ENCODE measurements at places on chromosomes 1 and 21.

DNA sequence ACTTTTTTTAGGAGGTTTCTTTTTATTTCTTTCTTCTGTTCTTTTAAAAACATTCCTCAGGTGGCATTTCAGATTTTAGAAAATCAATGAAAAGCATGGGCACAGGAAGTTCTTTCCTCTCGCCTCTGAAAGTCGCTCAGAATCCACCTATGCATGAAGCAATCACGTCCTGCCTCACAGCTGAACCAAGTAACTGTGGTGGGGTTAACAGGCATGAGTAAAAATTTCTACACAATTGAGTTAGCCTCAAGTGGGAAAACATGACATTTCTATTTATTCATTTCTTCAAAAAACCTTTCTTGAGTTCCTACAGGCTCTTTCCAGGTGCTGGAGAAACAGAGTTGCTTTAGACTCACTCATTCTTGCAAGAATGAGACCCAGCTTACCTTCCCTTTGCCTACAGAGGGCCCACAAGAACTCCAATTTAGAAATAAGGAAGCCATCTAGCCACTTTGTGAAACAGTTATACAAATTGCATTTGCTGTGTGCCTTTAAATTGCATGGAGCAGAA is 508.9 kb upstream of the PKN2 start:
- DNase-seq = no peak

DNA sequence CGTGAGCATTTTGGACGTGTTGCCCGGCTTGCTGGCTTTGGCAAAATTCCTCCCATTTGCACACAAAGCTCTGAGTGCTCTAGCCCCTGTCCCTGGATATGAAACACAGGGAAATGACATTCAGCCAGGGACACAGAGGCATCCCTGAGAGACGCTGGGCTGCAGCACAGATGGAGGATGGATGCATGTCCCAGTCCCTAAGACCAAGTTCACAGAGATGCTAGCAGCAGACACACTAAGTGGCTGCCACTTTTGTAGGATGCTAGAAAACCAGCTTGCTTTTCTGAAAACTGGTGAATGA is 12.5 kb downstream of the ACTRT2 start:
- DNase-seq = no peak

DNA sequence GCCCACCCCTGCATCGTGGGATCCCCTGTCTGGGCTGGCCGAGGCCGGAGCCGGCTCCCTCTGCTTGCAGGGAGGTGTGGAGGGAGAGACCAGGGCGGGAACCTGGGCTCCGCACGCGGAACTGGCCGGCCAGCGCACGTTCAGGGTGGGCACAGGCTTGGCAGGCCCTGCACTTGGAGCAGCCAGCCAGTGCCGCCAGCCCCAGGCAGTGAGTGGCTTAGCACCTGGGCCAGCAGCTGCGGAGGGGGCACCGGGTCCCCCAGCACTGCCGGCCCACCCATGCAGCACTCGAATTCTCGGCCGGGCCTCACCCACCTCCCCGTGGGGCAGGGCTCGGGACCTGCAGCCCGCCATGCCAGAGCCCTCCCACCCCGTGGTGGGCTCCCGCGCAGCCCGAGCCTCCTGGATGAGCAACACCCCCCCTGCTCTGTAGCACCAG is 422.6 kb downstream of the AMY1C start:
- no peak for DNase-seq

DNA sequence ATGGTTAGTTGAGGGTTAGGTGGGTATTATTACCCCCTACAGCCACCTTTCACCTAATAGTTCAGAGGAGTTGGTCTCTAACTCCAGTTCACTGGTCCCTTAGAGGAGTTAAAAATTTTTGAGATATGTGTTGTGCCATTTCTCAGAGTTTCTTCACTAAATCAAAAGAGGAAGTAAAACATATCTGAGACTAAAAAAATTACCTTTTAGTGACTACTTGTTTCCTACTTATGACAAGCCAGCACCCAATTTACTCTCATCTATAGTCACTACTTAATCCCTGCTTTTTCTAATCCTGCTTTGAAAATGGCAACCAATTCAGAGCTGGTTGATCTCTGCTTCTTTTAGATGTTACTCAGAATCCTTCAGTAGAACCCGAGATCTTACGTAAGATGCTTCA is 1316.8 kb upstream of the B3GALT2 start:
- DNase-seq = no peak

GRCh38 chr1:56788588-56788987 is 30.6 kb downstream of the FYB2 start:
- DNase-seq = no peak

DNA sequence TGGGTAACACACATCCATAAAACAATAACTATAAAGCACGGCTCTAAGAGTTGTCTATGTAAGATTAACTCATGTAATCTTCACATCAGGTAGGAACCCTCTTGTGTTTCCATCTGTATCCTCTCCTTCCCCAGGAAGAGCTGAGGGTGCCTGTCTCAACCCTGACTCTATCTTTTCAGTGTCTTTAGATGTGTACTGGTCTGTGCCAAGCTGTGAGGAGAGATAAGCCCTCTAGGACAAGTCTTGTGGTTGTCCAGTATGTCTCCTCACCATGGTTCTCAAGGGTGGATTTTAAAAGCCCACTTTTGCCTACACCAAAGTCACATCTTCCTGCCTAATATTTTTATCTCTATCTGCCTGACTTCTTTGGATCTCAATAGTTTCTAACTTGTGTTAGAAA is 300.1 kb downstream of the KCNT2 start:
- DNase-seq = no peak

- DNase-seq = no peak
Observed at GRCh38 chr1:71698186-71698585, 584.2 kb downstream of the NEGR1 start.

DNA sequence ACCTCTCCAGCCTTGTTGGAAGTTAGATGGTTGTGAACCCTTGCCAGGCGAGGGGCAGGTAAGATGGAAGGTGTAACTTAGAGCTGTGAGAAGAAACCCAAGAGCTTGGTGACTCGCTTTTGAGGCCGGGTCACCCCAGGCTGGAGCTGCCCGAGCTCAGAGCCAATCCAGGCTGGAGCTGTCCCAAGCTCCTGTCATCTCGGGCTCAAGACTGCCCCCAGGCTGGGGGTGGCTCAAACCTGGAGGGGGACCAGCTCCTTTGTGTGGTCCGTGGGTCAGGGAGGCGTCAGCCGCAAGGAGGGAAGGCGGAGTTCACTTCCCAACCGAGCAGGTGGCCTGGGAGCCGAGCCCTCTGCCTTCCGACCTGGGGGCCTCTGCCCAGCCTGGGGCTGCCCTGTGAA is 2.0 kb downstream of the HUNK start:
- no peak for DNase-seq

GRCh38 chr1:230737622-230738262 is 9.4 kb upstream of the CAPN9 start:
- no peak for DNase-seq

- DNase-seq = no peak
Observed at GRCh38 chr21:37446552-37446951, 80.0 kb downstream of the DYRK1A start.

DNA sequence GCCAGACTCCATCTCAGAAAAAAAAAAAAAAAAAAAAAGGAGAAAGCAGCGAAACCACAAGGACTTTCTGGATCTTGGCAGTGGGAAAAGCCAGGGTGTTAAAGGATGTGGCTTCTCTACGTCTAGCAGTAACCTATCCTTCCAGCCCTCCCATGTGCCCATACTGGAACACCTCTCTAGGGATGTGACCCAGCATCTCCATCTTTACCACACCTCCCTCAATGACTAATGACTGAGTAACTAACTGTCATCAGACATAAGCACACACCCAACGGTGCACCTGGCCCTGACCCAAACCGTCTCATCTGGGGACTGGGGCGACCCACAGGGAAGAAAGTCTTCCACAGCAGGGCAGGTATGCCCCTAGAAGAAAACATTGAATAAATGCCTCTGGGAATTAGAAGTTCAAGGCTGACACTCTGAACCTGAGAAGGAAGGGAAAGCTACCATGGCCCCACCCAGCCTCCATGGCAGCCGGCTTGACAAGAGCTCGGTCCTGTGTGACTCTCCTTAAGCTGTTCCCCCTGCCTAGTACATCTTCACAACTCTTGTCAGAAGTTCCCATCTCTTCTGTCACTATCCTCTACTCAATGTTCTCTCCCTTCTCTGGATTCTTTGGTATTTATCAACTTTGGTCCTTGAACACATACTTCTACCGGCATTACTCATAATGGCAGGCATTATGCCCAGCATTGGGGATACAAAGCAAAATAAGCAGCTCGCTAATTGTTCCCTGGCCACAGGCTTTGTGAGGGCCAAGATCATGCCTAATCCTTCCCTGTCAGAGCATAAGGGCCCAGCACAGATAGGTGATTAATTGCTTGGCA is 14.8 kb upstream of the PAQR6 start:
- peak; percentile 58 for DNase-seq

DNA sequence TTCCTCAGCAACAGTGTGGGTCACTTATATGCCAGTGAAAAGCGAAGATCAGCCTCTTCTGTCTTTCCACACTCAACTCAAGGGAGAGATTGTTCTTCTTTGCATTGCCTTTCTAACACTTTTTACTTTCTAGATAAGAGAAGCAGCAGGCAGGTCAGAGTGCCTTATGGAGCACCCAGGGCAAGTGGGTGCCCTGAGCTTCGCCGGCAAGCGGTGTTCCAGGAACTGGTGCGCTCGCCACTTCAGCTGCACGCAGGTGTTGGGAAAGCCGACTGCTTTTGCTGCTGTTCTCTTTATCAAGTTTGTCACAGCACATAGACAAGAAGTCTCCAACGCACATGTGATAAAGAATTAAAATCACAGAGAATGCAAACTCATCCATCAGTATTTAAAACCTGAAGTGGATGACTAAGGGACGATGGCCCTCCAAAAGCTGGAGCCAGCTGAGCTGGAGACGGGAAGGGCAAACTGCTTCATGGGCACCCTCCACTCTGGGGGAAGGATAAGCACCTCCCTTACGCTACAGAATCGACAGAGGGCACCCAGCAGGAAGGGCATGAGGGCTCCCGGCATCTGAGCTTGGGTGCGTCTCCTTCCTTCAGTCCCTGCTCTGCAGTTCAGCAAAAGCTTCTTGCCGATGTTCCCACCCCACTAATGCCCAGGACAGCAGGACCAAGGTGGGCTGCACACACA is 20.7 kb downstream of the UBE2G2 start:
- DNase-seq = no peak

- DNase-seq = no peak
Observed at GRCh38 chr1:99369154-99369553, 104.9 kb downstream of the PLPPR4 start.

DNA sequence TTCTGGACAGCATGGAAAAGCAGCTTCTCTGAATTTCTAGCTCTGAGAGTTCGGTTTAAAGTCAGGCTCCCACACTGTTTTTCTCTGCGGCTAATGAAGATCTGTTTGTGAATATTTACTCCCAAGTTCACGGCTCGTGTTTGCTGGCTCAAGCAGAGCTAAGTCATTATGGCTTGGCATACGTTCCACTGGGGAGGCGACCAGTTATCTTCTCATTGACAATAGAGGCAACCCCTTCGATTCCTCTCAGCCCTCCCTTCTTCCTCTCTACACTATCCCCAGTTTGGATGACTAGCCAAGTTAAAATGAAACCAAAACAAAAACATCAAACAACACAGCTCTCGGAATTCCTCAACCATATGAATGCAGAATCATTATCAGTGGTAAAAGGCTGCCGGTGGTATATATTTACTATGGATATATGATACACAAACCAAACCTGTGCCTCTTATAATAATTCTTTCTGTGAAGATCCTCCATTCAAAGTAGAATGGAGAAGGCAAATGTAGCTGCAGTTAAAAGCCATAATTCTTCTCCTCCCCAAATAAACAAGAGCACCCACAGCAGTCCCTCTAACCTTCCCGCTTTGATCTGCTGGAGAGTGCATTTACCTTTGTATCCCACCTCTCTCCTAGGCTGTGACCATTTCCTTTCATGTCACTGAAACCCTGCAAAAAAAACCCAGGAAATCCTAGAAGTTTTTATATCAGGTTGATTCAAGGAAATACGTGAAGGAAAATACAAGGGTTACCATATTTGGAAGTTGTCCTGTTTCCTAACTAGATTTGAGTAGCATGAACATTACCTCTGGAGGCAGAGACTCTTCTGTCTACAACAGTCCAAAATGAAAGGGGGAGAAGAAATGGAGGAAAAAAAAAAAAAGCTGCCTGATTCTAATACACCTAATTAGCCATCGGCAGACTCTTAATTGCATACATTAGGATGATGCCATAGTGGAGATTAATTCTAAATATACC is 108.3 kb upstream of the USH2A start:
- DNase-seq = no peak

DNA sequence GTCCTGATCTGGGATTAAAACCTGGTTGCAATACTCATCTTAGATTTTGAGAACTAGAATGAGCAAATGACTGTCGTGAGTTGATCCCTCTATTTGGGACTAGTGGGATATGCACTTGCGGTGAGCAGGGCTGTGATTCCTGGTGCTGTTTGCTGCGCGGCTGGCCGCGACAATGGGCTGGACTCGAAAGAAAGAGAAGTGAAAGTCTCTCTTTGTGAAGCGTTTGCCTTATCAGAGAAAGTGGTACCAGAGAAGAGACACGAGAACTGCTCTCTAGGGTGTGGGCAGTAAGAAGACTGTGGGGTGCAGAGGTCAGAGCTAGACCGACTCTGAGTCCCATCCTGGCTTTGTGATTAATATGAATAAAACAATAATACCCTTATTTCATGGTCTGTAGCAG is 8.6 kb downstream of the ST6GALNAC3 start:
- no peak for DNase-seq

- DNase-seq = peak; percentile 33
Observed at GRCh38 chr1:2530513-2531361, 674 bp upstream of the HES5 start.
